Stimulated activated naive B cell treated with anti-CD40 and anti-IgM and Interleukin-4, amounts not matched to agents 10 μg/mL and 1 μg/mL and 100 μg/mL, for 72 hours (primary cell): ENCODE measurements at places on chromosomes 16 and 17.

GRCh38 chr16:29982560-29983419, 9.1 kb downstream of the TAOK2 start:
- H3K27ac ChIP-seq, result peak overlapping the region; percentile 27
- H3K4me3 ChIP-seq, result no peak overlapping the region
- H3K4me1 ChIP-seq, result peaks cover 7% of the 10 kb centered on the region
- H3K27me3 ChIP-seq, result no peaks in the 10 kb centered on the region
- DNase-seq, result no peak

- H3K4me3 ChIP-seq, result no peak overlapping the region
- DNase-seq, result no peak
- no peak overlapping the region for H3K27ac ChIP-seq
- H3K4me1 ChIP-seq, result peaks cover 12% of the 10 kb centered on the region
- H3K27me3 ChIP-seq, result peaks cover 32% of the 10 kb centered on the region
- no peaks in the 10 kb centered on the region for H3K36me3 ChIP-seq
Observed at GRCh38 chr16:976389-976931, 5.1 kb upstream of the SOX8 start.

- no peaks in the 10 kb centered on the region for H3K4me1 ChIP-seq
- no peak overlapping the region for H3K27ac ChIP-seq
- no peak overlapping the region for H3K4me3 ChIP-seq
- peaks cover 4% of the 10 kb centered on the region for H3K36me3 ChIP-seq
- no peak for DNase-seq
Observed at GRCh38 chr16:72530434-72530833, 358.5 kb upstream of the PMFBP1 start.

- H3K4me3 ChIP-seq, result no peak overlapping the region
- no peak for DNase-seq
- H3K27me3 ChIP-seq, result peaks cover 14% of the 10 kb centered on the region
Observed at GRCh38 chr17:56021681-56022190, 131.5 kb upstream of the ANKFN1 start.

GRCh38 chr16:17343728-17344127, 127.0 kb downstream of the XYLT1 start:
- peak overlapping the region; percentile 99 for H3K27ac ChIP-seq
- peak; percentile 76 for DNase-seq
- peaks cover 92% of the 10 kb centered on the region for H3K4me1 ChIP-seq

DNA sequence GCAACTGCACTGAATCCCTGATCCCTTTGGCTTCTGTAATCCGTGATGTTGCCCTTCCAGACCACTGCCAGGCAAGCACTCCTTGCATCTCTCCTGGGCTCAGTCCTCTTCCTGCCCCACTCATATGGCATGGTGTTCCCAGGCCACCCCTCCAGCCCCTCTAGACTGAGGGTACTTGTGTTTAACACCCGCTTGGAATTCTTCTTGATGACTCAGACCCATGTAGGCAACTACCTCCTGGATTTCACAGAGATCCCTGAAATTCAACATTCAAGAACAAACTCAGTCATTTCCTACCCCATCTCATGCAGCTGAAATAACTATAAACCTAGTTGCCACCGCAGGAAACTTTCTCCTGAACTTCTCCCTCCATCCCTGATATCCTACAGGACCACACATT, 541.9 kb upstream of the CDH11 start:
- H3K27me3 ChIP-seq, result peaks cover under 1% of the 10 kb centered on the region
- no peak overlapping the region for H3K27ac ChIP-seq
- H3K4me3 ChIP-seq, result no peak overlapping the region
- H3K4me1 ChIP-seq, result no peaks in the 10 kb centered on the region
- no peak for DNase-seq
- no peaks in the 10 kb centered on the region for H3K36me3 ChIP-seq

DNA sequence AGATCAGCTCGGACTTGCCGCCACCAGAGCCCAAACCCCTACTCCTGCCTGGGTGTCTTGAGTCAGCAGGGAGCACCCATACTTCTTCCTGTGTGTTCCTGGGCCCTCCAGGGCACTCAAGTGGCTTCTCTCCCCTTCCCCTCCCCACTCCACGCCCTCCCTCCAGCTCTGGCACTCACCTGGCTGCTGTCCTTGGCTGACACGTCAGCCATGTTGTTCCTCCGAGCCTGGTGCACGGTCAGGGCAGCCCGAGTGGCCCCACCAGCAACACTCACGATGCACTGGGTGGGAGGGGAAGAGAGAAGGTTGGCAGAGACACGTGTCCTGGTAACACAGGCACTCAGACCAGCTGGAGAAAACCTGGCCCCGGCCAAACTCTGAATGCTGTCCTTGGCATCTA, 11.5 kb downstream of the RUSF1 start:
- no peak overlapping the region for H3K4me3 ChIP-seq
- peaks cover 59% of the 10 kb centered on the region for H3K36me3 ChIP-seq
- no peak for DNase-seq
- H3K4me1 ChIP-seq, result peaks cover 11% of the 10 kb centered on the region
- no peak overlapping the region for H3K27ac ChIP-seq

GRCh38 chr17:49739641-49740271, 24.2 kb downstream of the FAM117A start:
- no peaks in the 10 kb centered on the region for H3K27me3 ChIP-seq
- peaks cover 79% of the 10 kb centered on the region for H3K4me1 ChIP-seq
- peak; percentile 81 for DNase-seq

- no peak for DNase-seq
- H3K4me1 ChIP-seq, result no peaks in the 10 kb centered on the region
- H3K27ac ChIP-seq, result no peak overlapping the region
- no peaks in the 10 kb centered on the region for H3K36me3 ChIP-seq
- H3K4me3 ChIP-seq, result no peak overlapping the region
- H3K27me3 ChIP-seq, result peaks cover 18% of the 10 kb centered on the region
Observed at GRCh38 chr17:77649717-77650211, 308.7 kb upstream of the TNRC6C start.

DNA sequence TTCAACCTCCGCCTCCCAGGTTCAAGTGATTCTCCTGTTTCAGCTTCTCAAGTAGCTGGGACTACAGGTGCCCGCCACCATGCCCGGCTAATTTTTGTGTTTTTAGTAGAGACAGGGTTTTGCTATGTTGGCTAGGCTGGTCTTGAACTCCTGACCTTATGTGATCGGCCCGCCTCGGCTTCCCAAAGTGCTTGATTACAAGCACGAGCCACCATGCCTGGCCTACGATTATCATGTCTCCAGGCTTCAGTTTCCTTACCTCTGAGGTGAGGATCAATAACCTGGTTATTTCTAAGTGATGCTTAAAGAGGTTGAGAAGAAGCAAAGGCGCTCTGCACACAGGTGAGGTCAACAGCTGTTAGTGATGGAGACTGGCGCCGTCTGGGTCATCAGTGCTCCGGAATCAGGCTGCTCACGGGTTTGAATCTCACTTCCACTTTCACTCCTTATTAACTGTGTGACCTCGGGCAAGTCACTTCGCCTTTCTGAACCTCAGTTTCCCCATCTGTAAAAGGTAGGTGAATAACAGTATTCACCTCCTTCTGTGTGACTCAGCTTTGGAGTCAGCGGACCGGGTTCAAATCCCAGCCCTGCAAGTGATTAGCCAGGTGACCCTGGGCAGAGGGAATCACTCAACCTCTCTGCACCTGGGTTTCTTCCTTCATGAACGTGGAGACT, 745 bp upstream of the ABCC1 start:
- H3K36me3 ChIP-seq, result peaks cover 2% of the 10 kb centered on the region
- peaks cover 26% of the 10 kb centered on the region for H3K4me1 ChIP-seq
- peak; percentile 34 for DNase-seq
- no peaks in the 10 kb centered on the region for H3K27me3 ChIP-seq
- H3K4me3 ChIP-seq, result peak overlapping the region; percentile 81

DNA sequence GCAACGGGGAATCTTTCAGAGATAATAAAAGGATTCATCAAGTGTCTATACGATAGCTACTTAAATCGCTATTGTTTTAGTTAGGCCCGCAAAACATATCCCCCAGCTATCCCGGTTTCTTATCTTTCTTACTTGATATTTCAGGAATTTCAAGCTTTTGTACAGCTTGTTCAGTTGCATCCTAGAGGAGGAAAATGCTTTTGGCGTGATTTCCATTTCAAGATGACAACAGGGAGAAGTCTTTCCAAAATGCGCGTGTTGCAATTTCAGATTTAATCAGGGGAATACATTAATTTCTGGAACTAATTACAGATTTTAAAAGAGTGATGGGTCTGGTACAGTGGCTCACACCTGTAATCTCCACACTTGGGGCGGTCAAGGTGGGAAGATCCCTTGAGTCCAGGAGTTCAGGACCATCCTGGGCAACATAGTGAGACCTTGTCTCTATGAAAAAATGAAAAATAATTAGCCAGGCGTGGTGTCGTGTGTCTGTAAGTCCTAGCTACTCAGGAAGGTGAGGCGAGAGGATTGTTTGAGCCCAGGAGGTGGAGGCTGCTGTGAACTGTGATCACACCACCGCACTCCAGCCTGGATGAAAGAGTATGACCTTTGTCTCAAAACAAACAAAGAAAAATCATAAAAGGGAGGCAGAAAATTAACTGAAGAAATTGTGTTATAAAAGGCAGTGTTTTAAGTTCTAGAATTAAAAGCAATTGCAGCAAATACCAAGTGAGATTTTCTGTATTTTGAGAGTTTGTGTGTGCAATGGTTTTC, 546.1 kb downstream of the MAF start:
- no peaks in the 10 kb centered on the region for H3K4me1 ChIP-seq
- peaks cover 5% of the 10 kb centered on the region for H3K27me3 ChIP-seq
- DNase-seq, result no peak
- no peaks in the 10 kb centered on the region for H3K36me3 ChIP-seq
- no peak overlapping the region for H3K4me3 ChIP-seq

DNA sequence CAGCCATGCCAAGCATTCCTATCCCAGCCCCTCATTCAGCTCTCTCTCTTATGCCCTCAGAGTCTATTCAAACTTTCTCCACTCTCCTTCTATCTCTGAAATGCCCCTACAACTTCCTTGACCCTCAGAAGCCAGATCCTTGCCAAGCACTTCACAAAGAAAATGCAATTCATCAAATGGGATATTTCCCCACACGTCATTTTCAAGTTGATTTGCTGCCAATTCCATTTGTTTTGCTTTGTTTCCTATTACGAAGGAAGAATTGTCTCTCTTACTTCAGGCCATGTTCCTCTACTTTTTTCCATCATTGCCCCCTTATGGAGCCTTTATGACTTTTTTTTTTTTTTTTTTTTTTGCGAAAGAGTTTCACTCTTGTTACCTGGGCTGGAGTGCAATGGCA, 9.2 kb upstream of the ALOX12 start:
- H3K36me3 ChIP-seq, result no peaks in the 10 kb centered on the region
- H3K4me1 ChIP-seq, result peaks cover 5% of the 10 kb centered on the region
- H3K27me3 ChIP-seq, result no peaks in the 10 kb centered on the region
- H3K27ac ChIP-seq, result no peak overlapping the region
- no peak overlapping the region for H3K4me3 ChIP-seq

DNA sequence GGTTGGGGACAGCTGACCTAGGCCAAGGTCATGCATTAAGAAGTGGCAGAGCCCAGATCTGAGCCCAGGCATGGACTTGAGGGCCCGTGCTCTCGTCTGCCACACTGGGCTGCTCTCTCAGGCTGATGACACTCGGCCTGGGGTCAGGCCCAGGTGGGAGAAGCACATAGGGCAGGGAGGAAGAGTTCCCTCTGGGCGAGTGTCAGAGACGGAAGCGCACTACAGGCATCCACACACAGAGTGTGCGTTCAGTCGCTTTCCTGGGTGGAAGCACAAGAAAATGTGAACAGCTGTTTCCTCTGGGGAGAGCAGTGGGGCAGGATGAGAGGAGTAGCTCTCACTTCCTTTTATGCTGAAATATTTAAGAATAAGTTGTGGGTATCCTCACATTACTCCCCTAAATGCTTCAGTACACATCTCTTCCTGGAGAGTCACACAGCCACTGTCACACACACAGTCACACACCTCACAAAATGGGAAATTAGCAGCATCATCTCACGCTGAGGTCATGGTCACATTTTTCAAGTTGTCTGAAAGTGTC, 59.7 kb downstream of the B9D1 start:
- no peak overlapping the region for H3K4me3 ChIP-seq
- peaks cover 63% of the 10 kb centered on the region for H3K4me1 ChIP-seq
- peak; percentile 21 for DNase-seq
- peak overlapping the region; percentile 5 for H3K27ac ChIP-seq
- H3K36me3 ChIP-seq, result no peaks in the 10 kb centered on the region
- H3K27me3 ChIP-seq, result peaks cover 17% of the 10 kb centered on the region
